ENCODE measurements at places on chromosomes 1 and 21.

DNA sequence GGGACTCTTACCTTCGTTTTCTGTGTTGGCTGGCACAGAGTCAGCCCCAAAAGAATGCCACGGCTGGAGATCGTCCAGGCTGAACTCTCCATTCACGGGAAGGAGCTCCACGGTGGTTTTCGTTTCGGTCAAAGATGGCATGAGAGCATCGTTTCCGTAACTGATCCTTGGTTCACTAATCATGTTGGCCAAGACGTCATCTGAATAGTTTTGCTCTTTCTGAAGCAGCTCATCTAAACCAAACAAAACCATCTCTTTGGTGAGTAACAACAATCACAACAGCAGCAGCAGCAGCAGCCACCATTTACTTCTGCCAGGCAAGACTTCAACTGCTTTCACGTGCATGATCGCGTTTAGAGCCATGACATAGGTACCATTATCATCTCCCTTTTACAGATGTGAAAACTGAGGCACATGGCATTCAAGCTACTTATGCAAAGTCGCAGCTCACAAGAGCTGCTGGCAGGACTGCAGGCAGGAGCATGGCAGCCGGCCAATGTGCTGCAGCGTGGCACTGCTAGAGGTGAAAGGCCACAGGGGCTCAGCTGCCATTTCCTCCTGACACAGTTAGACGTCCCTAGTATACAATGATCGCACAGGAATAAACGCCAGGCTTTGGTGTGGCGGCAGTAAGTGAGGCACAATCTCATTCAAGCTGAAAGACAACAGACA is 177.1 kb downstream of the GABPA start:
- no peak overlapping the region for H3K27ac ChIP-seq
- no peak for DNase-seq
- H3K4me3 ChIP-seq, result no peak overlapping the region
- H3K36me3 ChIP-seq, result no peaks in the 10 kb centered on the region
- H3K4me1 ChIP-seq, result peaks cover 24% of the 10 kb centered on the region

DNA sequence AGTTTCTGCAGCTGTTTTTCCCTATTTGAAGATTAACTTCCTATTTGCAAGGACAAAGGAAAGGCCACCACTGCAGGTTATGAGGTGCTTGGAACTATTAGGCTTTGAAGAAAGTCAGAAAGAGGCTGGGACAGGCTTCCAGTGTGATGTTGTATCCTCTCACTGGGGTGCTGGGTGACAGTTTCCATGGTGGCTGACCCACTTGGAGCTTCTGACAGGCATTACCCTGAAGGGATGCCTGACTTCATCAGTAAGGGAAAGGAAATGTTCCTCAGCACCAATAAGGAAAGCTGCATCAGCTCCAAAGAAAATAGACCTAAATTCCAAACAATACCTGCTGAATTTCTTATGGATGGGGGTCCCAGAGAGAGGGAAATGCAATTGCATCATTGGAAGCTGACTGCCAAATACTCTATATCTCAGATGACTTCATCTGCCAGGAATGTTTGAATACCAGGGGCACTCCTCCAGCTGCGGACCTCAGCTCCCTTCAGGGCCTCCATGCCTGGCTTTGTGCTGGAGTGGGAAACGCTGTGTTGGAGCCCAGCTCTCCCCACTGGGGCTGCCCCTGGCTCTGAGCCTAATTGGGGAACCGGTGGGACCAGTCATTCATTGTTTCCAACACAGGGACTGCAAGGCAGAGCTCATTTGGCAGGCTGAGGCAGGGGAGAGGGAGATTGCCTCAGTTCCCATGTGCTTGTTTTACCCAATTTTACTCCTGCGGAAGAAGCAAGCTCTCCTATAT is 76.6 kb downstream of the RGL1 start:
- no peaks in the 10 kb centered on the region for H3K4me1 ChIP-seq
- DNase-seq, result peak; percentile 70
- peaks cover 17% of the 10 kb centered on the region for H3K36me3 ChIP-seq
- H3K27me3 ChIP-seq, result no peaks in the 10 kb centered on the region
- H3K4me3 ChIP-seq, result no peak overlapping the region
- peak overlapping the region; percentile 55 for H3K27ac ChIP-seq

DNA sequence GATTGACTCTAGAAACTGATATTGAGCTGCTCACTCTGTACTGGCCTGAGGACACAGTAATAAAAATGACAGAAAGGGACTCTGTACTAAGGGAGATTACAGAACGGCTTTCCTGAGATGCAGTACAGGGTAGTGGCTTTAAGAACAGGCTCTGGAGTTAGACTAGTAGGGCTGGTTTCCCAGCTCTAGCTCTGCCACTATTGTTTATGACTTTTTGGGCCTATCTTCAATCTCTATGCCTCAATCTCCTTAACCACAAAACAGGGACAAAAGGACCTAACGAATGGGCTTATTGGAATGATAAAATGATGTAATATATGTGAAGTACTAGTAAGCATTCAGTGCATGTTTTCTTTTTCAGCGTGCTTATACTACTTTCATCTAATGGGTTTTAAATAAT is 1.4 kb downstream of the DEPDC1 start:
- H3K36me3 ChIP-seq, result no peaks in the 10 kb centered on the region
- DNase-seq, result no peak
- H3K27me3 ChIP-seq, result no peaks in the 10 kb centered on the region
- peaks cover 11% of the 10 kb centered on the region for H3K4me1 ChIP-seq
- H3K4me3 ChIP-seq, result no peak overlapping the region
- H3K27ac ChIP-seq, result no peak overlapping the region

GRCh38 chr1:81949421-81949820 is 148.7 kb downstream of the ADGRL2 start:
- no peaks in the 10 kb centered on the region for H3K27me3 ChIP-seq
- H3K4me3 ChIP-seq, result no peak overlapping the region
- no peak overlapping the region for H3K27ac ChIP-seq
- H3K4me1 ChIP-seq, result peaks cover 23% of the 10 kb centered on the region
- no peaks in the 10 kb centered on the region for H3K36me3 ChIP-seq

GRCh38 chr1:116515702-116516101 is 55.1 kb downstream of the CD58 start:
- H3K27me3 ChIP-seq, result no peaks in the 10 kb centered on the region
- H3K27ac ChIP-seq, result peak overlapping the region; percentile 27
- no peak overlapping the region for H3K4me3 ChIP-seq
- H3K4me1 ChIP-seq, result no peaks in the 10 kb centered on the region
- DNase-seq, result no peak

GRCh38 chr1:235275223-235275622 is 52.8 kb downstream of the ARID4B start:
- H3K27ac ChIP-seq, result no peak overlapping the region
- no peak overlapping the region for H3K4me3 ChIP-seq
- H3K4me1 ChIP-seq, result peaks cover 14% of the 10 kb centered on the region
- no peak for DNase-seq
- no peaks in the 10 kb centered on the region for H3K27me3 ChIP-seq

DNA sequence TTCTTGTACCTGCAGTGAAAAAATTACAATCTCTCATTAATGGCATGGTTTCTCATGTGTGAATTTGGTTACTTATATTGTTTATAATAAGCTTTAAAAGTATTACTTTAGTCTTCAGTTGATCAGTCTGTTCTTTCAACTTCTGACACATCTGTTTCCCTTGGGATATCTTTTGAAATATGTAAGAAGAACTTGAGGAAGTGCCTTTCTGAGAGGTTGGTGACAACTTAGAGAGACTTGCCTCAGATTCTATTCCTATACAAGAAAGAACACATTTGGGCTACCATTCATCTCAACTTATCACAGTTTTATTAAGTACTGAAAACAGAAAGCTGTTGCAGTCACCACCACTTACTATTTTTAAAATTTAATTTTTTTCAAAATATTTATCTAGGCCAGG is 8.1 kb downstream of the AKNAD1 start:
- no peak overlapping the region for H3K27ac ChIP-seq
- no peaks in the 10 kb centered on the region for H3K27me3 ChIP-seq
- H3K4me1 ChIP-seq, result peaks cover 10% of the 10 kb centered on the region
- H3K36me3 ChIP-seq, result no peaks in the 10 kb centered on the region
- H3K4me3 ChIP-seq, result no peak overlapping the region

DNA sequence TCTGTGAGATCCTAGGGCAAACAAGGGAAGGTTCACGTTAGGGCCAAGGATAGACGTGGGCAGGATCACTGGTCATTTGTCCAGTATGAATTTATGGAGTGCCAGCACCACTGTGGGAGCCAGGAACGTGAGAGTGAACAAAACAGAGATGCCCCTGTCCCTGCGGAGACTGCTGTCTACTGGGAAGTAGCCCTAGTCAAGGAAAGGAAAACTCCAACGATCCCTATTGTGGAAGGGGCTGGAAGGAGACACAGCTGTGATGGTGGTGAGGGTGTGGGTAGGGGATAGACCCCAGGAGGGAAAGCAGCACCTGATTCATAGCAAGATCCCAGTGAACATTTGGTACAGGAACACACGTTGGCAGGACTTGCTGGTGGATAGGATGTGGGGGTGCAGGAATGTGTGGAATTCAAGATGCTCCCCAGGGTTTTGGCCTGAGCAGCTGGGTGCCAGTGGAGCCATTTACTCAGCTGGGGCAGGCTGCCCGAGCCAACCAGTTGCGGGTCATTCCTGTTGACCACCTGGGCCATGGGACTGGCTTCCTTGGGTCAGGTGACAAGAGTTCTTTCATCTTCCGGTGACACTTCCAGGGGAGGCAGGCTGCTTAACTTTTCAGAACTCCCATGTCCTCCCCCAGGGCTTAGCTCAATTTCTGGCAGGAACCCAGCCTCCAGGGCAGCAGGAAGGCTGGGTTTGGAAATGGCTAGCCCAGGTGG is 1.2 kb upstream of the ATP13A2 start:
- no peaks in the 10 kb centered on the region for H3K27me3 ChIP-seq
- H3K27ac ChIP-seq, result no peak overlapping the region
- H3K36me3 ChIP-seq, result peaks cover 2% of the 10 kb centered on the region
- no peak for DNase-seq
- H3K4me3 ChIP-seq, result no peak overlapping the region
- no peaks in the 10 kb centered on the region for H3K4me1 ChIP-seq

DNA sequence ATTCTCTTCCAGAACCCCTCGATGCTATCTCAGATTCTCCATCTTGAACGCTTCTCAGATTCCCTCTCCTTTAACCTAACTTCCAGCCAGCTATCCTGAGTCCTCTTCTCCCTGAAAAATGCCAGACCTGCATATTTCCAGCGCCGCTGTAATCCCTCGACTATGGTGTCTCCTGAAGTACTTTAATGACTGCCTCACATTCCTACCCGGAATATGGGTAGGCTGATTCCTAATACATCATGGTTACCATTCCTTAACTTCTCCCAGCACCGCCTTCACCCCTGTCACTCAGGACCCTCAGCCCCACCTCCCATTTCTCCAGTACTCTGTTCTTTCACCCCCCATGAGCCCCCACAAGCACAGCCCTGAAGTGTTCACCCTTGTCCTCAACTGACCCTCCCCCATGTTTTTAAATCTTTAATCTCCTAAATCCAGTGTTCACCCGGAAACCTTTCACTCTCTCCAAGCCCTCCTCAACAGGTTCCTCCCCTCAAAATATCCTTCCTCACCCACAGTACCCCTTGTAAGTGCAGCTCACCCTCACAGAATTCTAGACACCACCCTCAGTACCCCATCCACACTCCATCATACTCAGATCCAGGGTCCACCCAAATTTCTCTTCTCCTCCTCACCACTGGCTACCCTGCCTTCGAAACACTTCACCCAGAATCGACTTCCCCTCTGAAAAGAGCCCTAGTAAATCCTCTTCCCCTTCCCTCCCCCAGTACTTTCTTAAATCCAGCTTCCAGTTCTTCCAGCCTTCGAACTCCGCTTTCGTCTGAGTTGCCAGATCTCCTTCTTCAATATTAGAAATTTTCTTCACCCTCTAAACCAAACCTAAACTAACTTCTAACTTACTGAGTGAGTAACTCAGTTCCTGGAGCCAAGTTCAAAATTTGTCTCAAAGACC is 922 bp downstream of the CPT2 start:
- H3K4me1 ChIP-seq, result no peaks in the 10 kb centered on the region
- H3K27ac ChIP-seq, result peak overlapping the region; percentile 98
- peak overlapping the region; percentile 71 for H3K4me3 ChIP-seq

DNA sequence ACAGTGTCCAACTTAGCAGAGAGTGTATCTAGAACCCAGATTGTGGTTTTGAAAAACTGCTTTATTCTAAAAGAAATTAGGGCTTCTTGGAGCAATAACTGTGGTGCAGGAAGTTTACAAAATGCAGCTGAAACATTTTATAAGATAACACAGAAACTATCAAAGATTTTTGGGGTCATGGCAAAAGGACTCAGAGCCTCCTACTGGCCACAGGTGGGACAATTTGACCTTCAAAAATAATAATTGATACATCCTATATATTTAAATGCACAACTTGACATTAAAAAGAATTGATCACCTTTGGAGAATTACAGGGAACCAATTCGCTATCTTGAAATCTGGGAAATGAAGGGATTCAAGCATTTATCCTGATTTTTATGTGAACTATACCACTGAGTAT is 235.2 kb downstream of the RPS6KC1 start:
- H3K4me1 ChIP-seq, result no peaks in the 10 kb centered on the region
- H3K36me3 ChIP-seq, result no peaks in the 10 kb centered on the region
- no peak overlapping the region for H3K4me3 ChIP-seq
- H3K27me3 ChIP-seq, result no peaks in the 10 kb centered on the region
- no peak overlapping the region for H3K27ac ChIP-seq

DNA sequence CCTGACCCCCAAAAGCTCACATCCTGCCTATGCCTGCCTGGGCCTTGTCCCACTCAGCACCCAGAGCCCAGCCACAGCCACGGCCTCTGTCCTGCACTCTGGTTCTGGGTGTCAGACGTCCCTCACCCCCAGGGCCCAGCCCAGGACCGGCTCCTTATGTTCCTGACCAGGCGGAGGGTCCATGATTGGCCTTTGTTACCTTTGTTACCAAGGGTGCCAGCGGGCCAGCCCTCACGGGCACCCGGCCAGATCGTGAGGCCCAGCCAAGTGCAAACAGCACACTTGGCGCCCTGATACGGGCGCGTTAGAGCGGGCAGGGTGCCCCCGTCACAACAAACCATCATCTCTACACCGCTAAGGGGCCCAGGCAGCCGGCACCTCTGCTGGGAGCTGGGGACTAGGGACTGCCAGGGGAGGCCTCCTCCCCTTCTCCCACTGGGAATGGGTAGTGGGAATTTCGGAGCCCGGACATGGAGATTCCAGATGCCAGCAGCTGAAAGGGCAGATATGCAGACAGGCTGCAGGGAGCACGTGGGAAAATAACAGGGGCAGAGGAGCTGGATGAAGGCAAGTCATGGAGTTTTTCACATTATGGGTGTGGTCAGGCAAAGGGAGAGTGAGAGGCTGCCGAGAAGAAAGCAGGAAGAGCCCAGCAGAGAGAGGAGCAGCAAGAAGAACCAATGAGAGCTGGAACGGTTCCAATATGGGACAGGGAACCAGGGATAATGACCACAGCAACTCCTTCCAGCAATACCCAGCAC is 22.1 kb downstream of the HSPG2 start:
- no peak for DNase-seq
- H3K4me1 ChIP-seq, result peaks cover 98% of the 10 kb centered on the region
- H3K27ac ChIP-seq, result peak overlapping the region; percentile 91
- no peaks in the 10 kb centered on the region for H3K27me3 ChIP-seq
- H3K4me3 ChIP-seq, result no peak overlapping the region
- H3K36me3 ChIP-seq, result peaks cover 21% of the 10 kb centered on the region
